ENCODE measurements at places on chromosomes 7 and 10.
A peak's percentile ranks its signal among the peaks of the same experiment; 100 is the strongest.

GRCh38 chr10:75845176-75845947, 413.9 kb downstream of the LRMDA start:
- no peak for DNase-seq

DNA sequence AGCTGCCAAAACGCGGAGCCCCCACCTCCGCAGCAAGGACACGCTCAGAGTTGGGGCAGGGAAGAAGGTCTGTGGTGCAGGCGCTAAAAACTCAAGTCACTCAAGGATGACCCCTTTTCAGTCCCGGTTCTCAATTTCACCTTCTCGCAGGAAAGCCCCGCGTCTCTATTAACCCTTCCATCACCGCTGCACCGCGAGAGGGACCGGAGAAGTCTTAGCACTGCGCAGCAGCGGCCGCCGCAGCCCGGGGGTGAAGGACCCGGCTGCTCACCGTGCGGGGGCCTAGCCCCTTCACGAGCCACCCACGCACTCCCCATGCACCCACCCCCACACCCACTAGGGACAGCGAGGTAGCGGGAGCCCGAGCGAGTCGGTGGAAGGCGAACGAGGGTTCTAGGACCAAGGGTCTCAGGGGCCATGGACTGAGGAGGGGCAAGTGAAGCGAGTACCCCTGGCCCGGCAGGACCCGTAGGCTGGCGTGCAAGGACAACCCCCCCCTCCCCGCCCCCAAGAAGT, 162.9 kb downstream of the SH3PXD2A start:
- no peak for DNase-seq

DNA sequence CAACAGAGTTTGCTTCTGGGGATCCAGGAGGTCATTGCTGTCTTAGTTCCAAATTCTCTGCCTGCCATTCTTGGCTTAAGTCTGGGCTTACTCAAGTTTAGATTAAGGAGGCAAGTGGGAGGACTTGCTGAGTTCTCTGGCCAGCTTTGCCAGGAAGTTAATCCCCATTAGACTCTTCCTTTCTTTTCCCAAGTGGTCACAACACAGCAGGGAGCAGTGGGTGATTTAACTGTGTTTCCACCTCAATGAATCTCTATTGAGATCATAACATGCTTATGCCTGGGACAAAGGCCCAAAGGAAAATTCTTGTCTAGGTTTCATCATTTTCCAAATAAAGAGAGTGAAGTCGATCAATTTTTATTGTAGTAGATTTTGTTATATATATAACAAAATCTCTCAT, 1159.6 kb downstream of the SORCS3 start:
- no peak for DNase-seq

DNA sequence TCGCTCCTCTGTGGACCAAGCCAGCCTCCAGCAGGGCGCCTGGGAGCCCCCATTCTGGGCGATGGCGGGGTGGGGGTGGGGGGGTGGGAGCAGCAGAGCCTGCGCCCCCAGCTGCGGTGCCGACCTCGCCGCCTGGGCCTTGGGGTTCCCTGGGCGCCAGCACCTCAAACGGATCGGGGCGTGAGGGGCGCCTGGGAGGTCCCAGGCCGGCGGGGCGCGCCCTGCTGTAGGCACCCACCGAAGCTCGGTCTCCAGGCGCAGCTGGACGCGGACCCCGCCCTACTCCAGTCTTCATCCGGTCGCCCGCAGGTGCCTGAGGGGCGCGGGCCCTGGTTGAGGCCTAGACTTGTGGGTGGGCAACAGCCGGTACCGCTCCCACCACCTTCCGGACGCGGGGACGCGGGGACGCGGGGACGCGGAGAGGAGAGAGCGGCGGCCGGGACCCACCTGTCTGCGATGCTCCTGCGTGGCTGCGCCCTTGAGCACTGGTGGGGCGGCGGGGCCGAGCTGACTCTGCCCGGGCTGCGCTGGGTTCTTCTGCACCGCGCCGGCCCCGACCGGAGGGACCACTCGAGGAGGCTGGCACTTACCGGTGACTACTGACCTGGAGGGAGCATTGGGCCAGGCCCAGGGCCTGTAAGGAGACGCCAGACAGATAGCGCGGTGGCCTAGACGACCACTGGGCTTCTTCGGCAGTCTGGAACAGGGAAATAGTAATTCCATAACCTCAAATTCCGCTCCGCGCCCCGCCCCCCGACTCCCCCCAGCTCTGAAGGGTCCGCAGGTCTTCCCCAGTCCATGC, 5.5 kb upstream of the KCP start:
- DNase-seq = no peak

DNA sequence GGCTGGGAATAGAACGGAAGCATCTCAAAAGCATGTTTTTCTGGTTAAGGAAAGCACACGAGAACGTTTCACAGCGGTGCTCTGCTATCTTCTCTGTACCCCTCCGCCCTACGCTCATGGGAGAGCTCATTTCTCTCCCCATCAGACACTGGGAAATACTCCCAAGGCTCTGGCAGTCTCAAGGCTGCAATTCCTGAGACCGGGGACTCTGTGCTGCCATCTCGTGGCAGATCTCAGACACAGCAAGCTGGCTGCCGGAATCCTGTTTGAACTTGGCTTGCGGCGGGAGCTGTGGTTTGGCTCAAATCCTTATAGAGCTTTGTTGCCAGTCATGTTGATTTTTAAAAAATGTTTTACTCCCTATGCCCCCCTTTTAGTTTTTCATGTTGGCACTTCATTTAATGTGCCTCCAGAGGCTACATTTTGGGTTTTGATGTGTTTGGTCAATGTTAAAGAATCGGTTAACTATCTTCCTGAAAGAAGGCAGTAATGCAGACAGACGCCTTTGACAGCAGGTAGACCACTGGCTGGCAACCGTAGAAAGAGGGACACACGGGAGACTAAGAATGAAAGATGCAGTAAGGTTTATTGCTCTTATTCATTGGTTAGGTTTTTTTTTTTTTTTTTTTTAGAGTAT, 27.6 kb downstream of the BMPER start:
- peak; percentile 40 for DNase-seq

DNA sequence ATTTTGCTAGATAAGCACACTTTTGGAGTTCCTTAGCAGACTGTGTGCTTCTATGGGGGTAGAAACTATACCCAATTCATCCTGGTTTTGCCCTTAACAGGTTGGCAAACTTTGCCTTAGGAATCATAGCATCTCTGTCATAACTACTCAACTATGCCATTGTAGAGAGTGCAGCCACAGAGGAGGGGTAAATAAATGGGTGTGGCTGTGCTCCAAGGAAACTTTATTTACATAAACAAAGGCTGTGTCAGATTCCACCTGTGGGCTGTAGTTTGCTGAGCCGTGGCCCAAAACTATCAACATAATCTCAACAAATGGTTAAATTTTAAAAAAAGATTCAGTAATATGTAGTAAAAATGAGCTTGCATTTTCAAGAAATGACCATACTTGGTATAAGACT, 51.6 kb upstream of the LAMB1 start:
- no peak for DNase-seq

DNA sequence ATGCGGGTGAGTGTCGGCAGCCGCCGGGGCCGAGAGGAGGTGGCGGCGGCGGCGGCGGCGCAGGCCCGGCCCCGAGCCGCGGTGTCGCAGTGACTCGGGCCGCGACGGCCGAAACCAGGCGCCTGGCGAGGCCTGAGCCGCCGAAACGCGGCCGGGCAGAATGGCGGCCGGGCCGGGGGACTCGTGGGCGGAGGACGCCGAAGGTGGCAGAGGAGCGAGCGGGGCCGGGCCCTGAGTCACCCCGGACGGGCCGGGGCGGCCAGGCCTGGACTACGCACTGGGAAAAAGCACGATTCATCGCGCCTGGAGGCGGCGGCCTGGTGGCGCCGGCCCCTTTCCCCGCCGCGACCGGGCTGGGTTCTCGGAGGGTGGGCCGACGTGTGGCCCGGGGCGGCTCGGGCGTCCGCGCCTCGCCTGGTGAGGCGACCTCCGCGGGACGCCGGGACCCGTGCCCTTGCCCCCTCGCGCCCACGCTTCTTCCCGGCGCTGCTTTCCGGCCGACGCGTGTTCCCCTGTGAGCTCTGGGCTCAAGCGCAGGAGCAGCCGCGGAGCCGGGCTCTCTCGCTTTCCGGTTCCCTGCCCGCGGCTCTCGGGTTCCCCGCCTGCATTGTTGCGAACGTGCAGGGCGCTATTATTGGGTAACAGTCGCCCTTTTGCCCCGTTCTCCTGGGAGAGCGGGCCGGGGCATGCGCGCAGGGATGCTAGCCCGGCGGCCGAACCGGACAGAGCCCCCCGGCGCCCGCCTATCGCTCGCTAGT, 500 bp downstream of the CUL1 start:
- DNase-seq = no peak

DNA sequence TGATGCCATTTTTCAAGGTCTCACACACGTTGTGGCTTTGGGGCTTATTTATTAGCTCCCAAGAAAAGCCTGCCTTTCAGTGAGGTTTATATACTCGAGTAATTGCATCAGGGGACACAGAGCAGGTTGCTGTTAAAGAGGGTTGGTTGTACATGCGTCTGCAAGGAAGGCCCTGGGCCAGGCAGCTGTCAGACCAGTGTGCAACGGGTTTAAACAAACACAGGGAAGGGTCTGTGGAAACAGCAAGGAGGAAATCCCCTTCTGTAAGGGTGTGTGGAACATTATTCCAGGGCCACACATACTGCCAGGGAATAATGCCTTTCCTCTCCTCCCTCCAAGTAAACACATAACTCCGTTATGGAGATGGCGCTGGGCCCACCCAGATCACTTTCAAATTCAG, 1.7 kb upstream of the CHST15 start:
- DNase-seq = no peak

DNA sequence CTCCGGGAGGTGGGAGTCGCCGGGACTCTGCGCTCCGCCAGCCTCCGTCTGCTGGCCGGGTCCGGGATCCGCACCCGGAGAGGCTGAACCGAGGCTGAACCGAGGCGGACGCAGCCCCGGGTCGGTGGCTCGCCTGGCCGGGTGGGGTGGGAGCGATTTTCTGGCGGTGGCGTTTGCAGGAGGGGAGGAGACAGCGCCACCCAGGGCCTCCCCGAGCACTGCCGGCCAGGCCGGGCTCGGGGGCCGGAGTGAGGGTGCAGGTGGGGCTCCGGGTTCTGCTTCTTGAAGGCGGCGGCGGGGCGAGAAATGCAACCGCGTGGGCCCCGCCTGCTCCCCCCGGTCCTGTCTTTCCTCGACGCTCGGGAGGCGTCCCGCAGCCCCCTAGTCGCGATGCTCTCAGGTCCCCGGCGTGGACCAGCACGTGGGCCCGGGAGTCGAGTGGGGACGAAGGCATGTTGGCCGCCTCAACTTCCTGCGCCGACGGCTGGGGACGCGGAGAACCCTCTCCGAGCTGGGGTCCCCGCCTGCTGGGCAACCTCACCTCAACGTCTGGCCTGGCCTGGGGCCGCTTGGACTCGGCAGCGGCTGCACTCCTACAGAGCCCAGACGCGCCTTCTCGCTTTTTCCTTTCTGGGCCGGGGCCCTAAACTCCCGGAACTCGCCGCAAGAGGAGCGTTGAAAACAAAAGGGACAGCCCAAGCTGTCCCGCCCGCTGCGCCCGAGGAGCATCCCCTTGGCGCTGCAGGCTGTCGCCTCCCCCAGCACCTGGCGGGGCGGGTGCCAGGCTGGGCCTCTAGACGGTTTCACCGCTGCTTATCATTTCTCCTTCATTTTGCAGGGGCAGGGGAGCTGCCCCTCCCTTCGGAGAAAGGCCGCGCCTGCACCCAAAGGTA, 25.2 kb upstream of the VAX1 start:
- no peak for DNase-seq

- DNase-seq = no peak
These were observed 177.6 kb upstream of the MEOX2 start for GRCh38 chr7:15863951-15864625.

DNA sequence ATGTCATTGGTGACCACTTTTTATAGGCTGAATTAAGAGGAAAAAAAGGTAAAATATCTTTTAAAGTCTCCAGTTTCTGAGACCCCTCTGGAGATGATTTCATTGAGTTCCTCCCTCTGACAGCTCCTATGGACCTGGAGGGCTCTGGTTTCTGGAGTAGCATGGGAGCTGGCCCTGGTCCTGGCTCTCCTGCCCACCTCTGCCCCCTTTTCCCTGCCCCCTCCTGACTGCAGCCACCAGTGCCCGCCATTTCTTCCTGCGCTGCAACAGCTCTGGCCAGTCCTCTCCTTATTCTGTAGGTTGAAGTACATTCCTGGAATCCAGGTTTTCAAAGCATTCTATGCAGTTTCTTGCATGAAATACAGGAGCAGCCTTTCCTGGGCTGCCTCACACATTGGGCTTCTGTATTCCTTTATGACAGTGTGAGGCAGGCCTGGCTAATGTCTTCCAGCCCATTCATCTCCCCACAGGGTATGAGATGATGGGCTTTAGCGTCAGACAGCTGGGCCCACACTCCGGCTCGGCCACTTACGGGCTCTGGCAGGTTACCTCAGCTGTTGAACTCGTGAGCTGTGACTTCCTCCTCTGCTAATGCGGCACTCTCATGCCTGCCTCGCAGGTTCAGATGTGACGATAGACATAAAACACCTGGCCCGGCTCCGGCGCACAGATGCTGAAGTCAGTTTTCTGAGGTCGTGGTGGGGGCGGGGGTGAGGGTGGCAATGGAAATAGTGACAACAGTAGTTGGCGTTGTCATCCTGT, 101.7 kb downstream of the MGMT start:
- no peak for DNase-seq

- DNase-seq = no peak
These were observed 12.3 kb downstream of the SFXN3 start for GRCh38 chr10:101043363-101043707.

DNA sequence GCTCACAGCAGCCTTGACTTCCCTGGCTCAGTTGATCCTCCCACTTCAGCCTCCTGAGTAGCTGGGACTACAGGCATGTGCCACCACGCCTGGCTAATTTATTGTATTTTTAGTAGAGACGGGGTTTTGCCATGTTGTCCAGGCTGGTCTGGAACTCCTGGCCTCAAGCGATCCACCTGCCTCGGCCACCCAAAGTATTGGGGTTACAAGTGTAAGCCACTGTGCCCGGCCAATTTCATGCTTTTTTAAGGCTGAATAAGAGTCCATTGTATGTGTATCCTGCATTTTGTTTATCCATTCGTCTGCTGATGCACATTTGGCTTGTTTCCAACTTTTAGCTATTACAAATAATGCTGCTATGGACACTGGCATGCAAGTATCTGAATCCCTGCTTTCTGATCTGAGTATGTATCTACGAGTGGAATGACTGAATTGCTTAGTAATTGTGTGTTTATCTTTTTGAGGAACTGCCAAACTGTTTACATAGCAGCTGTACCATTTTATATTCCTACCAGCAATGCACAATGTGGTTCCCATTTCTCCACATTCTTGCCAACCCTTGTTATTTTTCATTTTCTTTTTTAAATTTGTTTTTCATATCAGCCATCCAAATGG, 37.3 kb upstream of the TPST1 start:
- no peak for DNase-seq

- DNase-seq = no peak
These were observed 26.2 kb downstream of the ANTXRL start for GRCh38 chr10:46312953-46313352.

GRCh38 chr10:2038036-2038435, 300.7 kb upstream of the ADARB2 start:
- DNase-seq = no peak
